ENCODE measurements at places on chromosomes 6 and 20.

DNA sequence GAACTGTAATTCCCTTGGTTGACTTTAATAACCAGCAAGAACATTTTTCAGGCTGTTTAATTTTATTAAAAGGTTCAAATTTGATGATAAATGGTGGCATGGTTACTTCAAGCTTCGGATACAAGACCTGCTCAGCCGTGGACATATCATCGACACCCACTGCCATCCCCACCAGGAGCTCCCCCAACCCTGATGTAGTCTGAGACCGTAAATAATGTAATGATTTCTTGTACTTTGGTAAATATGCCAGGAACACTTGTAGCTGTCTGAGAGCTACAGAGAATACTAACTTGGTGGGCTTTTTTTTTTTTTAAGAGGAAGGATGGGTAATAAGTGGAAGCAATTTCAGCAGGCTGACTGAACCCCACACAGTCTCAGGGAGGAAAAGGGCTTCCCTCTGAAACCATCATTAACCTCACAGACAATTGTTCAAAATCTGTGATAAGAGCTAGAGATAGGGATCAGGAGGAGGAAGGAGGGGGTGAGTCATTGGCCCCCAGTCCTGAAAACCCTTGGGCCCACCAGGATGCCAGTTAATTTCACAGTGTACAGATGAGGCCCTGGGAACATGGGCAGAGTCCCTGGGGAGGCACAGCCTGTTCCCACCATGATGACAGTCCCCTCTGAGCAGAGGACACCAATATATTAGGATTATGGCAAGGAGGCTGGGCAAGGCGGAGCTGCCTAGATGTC lies 56.0 kb downstream of the APCDD1L start:
- no peak for DNase-seq

DNA sequence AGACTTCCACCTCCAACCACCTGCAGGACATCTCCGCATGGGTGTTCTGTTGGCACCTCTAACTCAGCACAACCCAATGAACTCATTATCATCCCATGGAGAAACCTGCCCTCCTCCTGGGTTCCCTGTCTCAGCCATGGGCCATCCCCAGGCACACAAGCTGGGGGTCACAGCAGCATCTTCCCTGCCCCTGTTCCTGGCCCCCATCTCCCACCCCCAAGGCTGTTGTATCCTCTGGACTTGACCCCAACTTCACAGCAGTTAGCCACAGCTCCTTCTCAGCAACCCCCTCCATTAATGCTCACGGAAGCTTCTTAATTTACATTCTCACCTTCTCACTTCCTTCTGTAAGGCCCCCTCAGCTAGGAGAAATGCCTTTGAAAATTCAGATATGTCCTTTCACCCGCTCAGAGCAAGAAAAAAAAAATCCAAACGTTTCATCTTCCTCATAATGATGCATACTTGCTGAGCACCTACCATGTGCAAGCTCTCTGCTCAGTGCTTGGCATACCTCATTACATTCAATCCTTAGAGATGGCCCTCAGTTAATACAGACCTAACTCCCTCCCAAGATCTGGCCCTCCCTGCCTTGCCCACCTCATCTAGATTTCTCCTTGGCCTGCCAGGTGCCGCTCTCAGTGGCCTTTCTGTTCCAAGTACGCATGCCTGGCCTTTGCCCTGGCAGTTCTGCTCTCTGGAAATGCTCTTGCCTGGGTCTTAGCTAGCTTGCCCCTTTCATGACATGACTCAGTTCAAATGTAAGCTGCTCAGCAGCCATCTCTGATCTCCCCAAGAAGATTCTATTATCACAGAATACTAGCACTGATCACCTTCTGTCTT lies 2.5 kb upstream of the NELFCD start:
- DNase-seq, result no peak

- DNase-seq, result no peak
Measured at GRCh38 chr6:586553-586952, 70.3 kb downstream of the HUS1B start.

DNA sequence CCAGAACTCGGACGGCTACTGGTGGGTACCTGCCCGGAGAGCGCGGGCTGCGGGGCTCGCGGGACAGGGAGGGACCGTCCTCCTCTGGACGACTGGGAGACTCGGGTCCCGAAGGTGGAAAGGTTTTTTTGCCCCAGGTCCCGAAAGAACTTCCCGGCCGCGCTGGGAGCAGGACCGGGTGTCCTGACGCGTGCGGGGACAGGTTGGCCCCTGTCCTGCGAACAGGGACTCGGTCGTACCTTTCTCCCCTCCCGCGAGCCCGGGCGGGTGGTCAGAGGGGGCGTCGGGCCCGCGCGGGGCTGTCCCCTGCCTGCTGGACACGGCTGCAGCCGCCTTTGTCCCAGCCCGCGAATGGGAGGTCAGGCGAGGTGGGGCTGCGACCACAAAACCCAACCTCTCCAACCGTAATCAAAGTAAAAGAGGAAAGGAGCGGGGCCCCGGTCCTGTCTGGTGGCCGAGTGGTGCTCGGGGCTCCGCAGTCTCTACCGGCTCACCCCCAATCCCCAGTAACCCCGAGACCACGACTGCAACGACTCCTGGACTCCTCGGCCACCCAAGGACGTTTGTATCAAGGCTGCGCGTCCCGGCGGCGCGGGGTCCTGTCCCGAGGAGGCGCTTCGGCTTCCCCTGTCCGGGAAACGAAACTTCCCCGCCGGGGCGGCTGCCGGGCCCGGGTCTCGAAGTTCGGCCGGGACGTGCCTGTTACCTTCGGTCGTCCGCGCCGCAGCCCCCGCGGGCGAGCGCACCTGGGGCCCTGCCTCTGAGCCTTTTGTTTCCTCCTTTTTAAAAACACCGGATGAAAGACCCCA lies 798 bp downstream of the DSP start:
- DNase-seq, result no peak

GRCh38 chr6:127497410-127497809 lies 21.7 kb downstream of the MTCL3 start:
- no peak for DNase-seq

All from OCI-M1 (cell line).